ENCODE measurements at places on chromosomes 13 and 19. TPM values are rescaled to one million over a fixed set of nuclear protein-coding genes. Genes with fewer than 3 reads are reported as not detected.

DNA sequence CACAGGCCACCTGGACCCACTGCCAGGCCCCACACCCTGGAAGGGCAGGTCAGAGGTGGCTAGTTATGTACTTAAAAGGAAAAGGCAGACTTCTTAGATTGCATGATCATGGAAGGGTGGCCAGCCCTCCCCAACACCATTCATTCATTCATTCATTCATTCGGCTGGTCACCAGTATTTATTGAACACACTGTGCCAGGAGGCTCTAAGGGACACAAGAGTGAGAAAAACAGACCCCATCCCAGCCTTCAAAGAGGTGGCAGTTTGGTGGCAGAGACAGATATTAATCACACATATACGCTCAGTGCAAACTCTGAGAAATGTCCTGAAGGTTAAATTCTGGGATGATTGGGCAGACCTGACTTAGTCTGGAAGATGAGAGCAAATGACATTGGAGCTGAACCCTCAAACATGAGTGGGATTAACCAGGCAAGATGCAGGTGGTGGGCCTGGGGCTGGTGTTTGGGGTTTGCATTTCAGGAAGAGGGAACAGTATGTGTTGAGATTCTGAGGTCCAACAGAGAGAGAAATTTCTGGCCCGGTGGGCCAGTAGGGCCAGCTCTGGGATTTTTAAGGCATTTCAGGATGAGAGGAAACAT lies 147.5 kb downstream of the ZNF536 start:
- no peaks in the 10 kb centered on the region for H3K36me3 ChIP-seq
- DNase-seq = no peak
- no peaks in the 10 kb centered on the region for H3K4me1 ChIP-seq
- H3K27me3 ChIP-seq = no peaks in the 10 kb centered on the region

DNA sequence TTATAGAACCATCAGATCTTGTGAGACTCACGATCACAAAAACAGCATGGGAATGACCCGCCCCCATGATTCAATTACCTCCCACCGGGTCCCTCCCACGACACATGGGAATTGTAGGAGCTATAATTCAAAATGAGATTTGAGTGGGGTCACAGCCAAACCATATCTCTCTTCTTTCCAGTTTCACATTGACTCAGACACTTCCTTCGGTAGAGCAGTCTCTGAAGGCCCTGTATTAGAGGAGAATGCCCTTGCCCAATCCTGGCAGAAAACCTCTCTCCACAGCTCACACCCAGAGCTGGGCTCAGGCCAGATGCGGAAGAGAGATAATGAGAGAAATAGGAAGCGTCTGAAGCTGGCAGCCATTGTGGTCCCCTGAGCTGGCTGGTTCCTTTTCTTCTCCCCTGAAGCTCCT lies 72.4 kb upstream of the CLDN10 start:
- no peak for DNase-seq
- peaks cover 17% of the 10 kb centered on the region for H3K4me1 ChIP-seq
- H3K27me3 ChIP-seq = peaks cover 6% of the 10 kb centered on the region
- H3K4me3 ChIP-seq = no peak overlapping the region

DNA sequence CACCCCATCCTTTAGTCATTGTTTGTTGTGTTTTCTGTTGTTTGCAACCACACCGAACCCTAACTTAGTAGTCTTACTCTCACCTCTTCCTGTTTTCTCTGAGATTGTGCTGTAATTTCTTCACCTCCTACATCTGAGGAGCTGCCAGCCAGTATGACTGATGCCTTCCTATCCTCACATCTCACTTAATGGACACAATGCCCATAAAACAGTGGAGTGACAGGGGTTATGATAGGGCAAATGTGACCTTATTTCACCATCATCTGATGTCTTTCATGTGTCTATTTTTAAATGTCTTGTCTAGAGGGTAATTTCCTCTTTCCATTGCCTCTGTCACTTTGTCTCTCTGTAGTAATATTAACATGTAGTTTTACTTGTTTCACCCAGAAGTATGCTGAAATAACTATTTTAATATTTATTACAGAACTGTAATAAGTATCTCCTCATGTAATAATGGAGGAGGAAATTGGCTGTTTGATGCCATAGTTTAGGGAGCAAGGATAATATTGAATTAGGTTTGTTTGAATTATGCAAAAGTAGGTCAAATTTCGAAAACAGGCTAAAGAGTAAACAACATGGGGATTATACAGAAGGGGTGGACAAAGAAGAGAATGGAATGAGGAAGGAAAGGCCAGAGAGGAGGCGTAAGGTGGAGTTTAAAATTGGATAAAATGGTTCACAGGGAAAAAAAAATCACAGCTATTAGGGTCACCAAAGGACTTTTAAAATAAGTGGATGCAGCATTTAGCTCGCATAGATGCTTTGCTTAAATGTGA lies 103.5 kb upstream of the SPRY2 start:
- no peak for DNase-seq
- H3K27me3 ChIP-seq = peaks cover 2% of the 10 kb centered on the region
- no peak overlapping the region for H3K27ac ChIP-seq
- H3K4me3 ChIP-seq = no peak overlapping the region
- H3K4me1 ChIP-seq = no peaks in the 10 kb centered on the region

- peaks cover 27% of the 10 kb centered on the region for H3K4me1 ChIP-seq
- peaks cover 68% of the 10 kb centered on the region for H3K36me3 ChIP-seq
- no peak for DNase-seq
- no peak overlapping the region for H3K4me3 ChIP-seq
These were observed 5.0 kb downstream of the TLE5 start for GRCh38 chr19:3057275-3057714.

DNA sequence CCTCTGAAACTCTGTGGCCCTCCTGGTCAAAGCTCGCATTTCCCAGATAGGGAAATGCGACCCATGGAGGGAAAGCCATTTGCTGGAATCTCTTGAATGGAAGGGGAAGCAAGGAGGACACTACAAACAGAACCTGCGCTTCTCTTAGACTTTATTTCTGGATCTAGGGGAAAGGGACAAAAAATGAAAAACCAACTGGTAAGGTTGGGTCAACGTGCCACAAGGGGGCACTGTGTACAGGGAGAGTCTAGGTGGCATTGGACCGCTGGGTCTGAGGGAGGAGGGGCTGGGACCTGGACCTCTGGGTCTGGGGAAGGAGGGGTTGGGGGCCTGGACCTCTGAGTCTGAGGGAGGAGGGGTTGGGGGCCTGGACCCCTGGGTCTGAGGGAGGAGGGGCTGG lies 5.0 kb downstream of the KLK4 start:
- peaks cover 36% of the 10 kb centered on the region for H3K27me3 ChIP-seq
- H3K27ac ChIP-seq = no peak overlapping the region
- H3K4me1 ChIP-seq = peaks cover 4% of the 10 kb centered on the region
- H3K4me3 ChIP-seq = no peak overlapping the region
- no peaks in the 10 kb centered on the region for H3K36me3 ChIP-seq

The PEAK3 gene
- 0.18 TPM for total RNA-seq

GRCh38 chr13:99860745-99861144 lies 110.8 kb downstream of the ZIC5 start:
- peaks cover 62% of the 10 kb centered on the region for H3K27me3 ChIP-seq
- H3K4me1 ChIP-seq = peaks cover 10% of the 10 kb centered on the region
- H3K36me3 ChIP-seq = no peaks in the 10 kb centered on the region
- H3K27ac ChIP-seq = no peak overlapping the region
- no peak for DNase-seq
- no peak overlapping the region for H3K4me3 ChIP-seq
